ENCODE measurements at places on chromosomes 1 and 21. TPM values are rescaled to one million over a fixed set of nuclear protein-coding genes. Genes with fewer than 3 reads are reported as not detected.

Gene DCST2
- 1.1 TPM for total RNA-seq

Gene ANGPTL3
- not detected for total RNA-seq

Gene PRKAA2
- 5.4 TPM for total RNA-seq

Gene SH2D1B
- not detected for total RNA-seq

Gene APCS
- not detected for total RNA-seq

Gene MXRA8
- 107 TPM for total RNA-seq

DNA sequence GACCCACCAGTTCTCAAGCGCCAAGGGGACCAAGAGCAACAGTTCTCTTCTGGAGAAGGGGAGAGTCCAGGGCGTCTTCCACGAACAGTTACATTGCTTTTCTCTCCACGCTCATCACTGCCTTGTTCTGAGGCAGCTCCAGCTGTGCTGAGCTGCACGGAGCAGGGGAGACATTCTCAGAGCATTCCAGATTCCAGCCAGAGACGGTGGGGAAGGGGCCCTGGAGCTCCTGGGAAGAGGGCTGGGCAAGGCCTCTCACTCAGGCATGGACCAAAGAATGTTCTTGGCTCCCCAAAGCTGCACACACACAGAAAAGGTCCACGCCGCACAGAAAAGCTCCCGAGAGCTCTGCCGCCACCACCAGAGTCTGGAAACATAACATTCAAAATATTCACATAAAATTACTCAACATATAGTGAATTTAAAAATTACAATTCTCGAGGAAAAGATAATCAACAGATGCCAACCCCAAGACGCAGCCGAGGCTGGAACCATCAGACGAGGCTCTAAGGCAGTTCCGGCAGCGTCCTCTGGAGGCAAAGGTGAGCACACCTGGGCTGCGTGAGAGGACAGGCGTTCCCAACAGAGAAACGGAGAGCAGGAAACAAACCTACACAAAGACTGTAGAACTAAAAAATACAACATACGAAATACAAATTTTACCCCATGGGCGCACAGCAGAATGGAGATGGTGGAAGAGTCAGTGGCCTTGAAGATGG, 40.5 kb downstream of the UBE2G2 start:
- H3K36me3 ChIP-seq: no peaks in the 10 kb centered on the region
- H3K4me3 ChIP-seq: no peak overlapping the region
- no peaks in the 10 kb centered on the region for H3K27me3 ChIP-seq
- no peak overlapping the region for H3K27ac ChIP-seq
- no peaks in the 10 kb centered on the region for H3K4me1 ChIP-seq

- no peaks in the 10 kb centered on the region for H3K27me3 ChIP-seq
- DNase-seq: no peak
- H3K36me3 ChIP-seq: no peaks in the 10 kb centered on the region
- no peak overlapping the region for H3K27ac ChIP-seq
- peaks cover 9% of the 10 kb centered on the region for H3K4me1 ChIP-seq
- no peak overlapping the region for H3K4me3 ChIP-seq
These were observed 55.2 kb downstream of the AJAP1 start for GRCh38 chr1:4709641-4710040.

DNA sequence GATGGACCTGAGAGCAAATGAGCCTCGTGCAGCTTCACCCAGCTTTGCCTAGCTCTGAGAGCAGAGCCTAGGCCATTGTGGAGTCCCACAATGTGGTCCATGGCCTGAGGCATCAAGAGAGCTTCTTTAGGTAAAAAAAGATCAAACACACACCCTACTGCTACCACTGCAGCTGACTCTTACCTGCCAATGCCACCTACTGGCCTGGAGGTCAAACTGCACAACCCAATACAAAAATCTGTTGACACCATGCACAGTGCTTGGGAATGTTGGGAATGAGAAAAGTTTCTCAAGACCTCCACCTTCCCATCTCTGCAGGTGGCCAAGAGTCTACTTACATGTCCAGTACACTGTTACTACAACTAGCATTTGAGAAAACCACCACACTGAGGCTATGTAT, 60.6 kb downstream of the UCHL5 start:
- H3K27me3 ChIP-seq: no peaks in the 10 kb centered on the region
- no peak overlapping the region for H3K27ac ChIP-seq
- no peak for DNase-seq
- no peak overlapping the region for H3K4me3 ChIP-seq

- no peak for DNase-seq
- H3K36me3 ChIP-seq: no peaks in the 10 kb centered on the region
- H3K4me3 ChIP-seq: no peak overlapping the region
- H3K27me3 ChIP-seq: no peaks in the 10 kb centered on the region
These were observed 254.4 kb downstream of the FAF1 start for GRCh38 chr1:50705699-50706098.

DNA sequence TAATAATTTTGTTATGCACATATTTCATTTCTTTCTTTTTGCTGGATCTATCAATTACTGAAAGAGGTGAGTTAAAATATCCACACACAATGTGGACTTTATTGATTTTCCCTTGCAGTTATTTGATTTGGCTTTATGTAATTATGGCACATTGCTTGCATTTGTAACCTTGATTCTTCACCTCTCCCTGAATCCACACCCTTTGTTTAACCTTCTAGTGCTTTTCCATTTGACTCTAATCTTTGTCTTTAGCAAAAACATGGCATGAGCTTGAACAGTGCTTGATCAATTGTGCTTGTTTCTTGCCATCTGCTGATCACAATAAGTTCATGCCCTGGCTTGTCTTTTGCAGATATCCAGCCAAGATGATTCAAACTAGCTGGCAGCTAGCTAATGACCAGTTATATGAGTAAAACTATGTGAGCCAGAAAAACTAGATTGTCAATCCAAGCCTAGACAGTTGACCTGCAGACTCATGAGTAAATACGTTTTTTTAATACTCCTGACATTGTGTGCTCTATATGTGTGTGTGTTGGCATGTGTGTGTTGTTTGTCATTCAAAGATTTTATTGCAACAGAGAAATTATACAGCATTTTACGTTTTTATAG, 899.2 kb downstream of the NCAM2 start:
- no peaks in the 10 kb centered on the region for H3K27me3 ChIP-seq
- H3K27ac ChIP-seq: no peak overlapping the region
- DNase-seq: no peak
- no peaks in the 10 kb centered on the region for H3K4me1 ChIP-seq
- H3K4me3 ChIP-seq: no peak overlapping the region
- no peaks in the 10 kb centered on the region for H3K36me3 ChIP-seq

Data from ovary (tissue), 10 donors.